ENCODE measurements at places on chromosomes 11 and 22.

- DNase-seq = no peak
Observed at GRCh38 chr22:50473855-50474671, 772 bp downstream of the SBF1 start.

DNA sequence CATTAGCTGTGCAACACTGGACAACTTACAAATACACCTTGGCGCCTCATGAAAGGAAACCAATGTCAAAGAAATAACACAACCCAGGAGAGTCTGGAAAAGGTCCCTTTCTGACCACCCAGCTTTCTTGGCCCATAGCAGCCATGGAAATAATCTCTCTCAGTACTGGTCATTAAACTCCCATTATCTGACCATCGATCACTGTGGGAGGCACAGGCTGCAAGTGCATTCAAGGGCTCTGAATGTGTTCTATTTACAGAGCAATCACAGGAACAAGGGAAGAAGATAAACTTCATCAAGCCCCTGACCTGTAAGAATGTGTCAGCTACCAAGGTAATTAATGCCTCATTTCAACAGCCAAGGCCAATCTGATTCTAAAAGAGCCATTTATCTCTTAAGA is 40.1 kb downstream of the CTSC start:
- no peak for DNase-seq

GRCh38 chr11:43868852-43869567 is 11.6 kb upstream of the ALKBH3 start:
- DNase-seq = no peak

GRCh38 chr11:115134926-115135325 is 369.3 kb downstream of the CADM1 start:
- no peak for DNase-seq

DNA sequence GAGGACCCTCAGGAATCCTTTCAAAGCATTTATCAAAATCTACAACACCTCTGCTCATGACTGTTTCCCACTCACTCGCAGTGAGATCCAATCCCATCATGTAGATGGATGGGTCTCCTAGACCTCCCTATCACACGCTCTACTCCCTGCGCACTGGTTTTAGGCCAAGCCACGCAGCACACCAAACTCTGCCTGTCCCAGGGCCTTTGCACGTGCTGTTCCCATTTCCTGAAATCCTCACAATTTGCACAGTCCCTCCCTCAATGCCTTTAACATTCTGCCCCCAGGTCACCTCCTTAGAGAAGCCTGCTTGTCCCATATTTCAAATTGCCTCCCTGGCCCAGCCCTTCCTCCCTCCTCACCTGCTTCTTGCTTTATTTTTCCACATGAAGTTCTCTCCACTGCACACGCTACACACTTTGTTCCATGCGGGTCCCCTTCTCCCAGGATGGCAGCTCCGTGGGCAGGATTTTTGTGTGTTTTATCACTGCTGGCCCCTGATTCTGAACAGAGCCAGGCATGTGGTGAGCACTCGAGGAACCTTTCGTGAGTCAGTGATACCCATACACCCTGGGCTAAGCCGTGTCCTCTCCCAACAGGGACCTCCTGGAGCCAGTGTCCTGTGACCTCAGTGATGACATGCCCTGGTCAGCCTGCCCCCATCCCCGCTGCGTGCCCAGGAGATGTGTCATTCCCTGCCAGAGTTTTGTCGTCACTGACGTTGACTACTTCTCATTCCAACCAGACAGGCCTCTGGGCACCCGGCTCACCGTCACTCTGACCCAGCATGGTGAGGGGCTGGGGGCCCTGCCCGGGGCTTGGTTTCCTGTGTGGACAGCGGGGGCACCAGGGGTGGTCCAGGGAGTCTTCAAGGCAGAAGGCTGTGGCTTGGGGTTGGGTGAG is 12.2 kb downstream of the CSF2RB start:
- DNase-seq = no peak

DNA sequence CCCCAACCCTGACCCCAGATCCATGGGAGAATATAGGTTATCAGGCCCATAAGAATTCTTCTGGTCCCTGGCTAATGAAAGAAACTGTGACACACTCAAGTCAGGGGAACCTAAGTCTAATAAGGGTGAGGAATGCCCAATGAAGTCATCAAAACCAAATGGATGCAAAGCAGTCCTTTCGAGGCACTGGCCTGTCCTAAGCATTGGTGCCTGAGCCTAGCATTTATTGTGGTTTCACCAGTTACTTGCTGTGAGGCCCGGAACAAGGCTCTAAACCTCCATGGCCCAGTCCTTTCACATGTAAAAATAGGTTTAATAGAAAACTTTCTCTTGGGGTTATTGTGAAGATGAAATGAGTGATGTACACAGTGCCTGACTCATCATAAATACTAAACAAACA is 712.6 kb downstream of the DLG2 start:
- no peak for DNase-seq

DNA sequence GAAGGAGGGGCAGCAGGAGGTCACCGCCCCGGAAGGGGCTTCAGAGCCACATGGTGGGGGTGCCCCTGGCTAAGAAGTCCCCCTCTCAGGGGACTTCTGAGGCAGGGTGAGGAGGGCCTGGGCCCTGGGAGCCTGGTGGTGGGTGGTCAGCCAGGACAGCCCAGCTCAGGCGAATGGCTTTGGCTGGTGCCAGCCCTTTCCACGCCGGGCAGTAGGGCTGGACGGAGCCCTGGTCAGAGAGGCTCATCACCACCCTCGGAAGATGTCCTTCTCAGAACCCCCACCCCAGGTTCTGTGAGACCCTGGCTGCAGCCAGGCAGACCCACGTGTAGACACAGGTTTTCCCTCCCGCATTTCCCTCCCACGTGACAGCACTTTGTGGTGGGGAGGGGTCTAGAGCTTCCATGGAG is 35.9 kb downstream of the OSBPL5 start:
- no peak for DNase-seq

DNA sequence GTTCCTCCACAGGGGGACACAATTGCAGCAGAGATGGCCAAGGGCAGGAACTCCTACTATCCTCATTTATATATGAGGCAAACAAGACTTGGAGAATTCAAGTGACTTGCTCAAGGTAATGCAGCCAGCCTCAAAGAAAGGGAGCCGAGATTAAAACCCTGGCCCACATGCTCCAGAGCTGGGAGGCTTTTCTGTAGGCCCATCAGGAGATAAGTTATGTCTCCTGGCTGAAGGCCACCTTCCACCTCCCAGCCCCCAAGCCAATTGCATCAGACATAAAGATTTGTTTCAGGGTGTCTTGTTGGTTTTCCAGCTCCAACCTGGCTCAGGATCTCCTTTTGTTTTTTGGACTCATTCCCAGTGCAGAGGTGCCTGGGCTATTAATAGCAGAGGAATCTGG is 59.5 kb downstream of the SMIM38 start:
- no peak for DNase-seq

DNA sequence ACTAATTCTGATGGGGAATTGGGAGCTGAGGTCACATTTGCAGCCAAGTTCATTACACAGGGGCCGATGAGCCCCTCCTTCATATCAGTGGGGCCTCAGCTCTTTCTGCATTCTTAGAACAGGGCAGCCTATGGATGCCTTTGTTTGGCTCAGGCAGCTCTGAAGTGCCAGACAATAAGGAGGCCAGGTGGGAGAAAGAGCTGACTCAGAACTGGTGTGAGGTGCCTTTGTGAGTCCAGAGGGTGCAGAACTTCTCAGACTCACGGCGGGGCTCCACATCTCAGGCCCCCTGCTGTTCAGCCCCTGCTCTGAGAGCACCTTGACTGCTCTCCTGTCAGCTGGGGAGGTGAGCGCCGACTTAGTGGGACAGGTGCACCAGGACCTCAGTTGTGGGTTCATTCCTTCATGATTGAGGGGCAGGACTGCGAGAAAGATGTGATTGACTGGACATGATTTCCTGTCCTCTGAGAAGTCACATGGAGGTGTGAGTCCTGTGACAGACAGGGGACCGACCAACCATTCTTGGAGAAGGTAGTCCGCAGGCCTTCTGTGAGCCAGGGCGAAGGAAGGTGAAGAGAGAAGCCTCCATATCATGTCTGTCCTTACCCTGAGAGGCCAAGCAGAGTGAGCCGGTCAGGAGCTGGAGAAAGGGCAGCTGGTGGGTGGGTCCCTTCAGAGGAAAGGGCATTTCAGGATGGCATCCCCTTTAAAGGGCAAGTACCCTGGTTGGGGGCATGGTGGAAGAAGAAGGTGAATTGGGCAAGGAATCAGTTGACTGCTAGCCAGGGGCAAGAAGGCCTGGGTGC is 245.0 kb upstream of the TBCEL start:
- DNase-seq = peak; percentile 30

- no peak for DNase-seq
Observed at GRCh38 chr22:27159716-27160295, 502.4 kb downstream of the MIAT start.

DNA sequence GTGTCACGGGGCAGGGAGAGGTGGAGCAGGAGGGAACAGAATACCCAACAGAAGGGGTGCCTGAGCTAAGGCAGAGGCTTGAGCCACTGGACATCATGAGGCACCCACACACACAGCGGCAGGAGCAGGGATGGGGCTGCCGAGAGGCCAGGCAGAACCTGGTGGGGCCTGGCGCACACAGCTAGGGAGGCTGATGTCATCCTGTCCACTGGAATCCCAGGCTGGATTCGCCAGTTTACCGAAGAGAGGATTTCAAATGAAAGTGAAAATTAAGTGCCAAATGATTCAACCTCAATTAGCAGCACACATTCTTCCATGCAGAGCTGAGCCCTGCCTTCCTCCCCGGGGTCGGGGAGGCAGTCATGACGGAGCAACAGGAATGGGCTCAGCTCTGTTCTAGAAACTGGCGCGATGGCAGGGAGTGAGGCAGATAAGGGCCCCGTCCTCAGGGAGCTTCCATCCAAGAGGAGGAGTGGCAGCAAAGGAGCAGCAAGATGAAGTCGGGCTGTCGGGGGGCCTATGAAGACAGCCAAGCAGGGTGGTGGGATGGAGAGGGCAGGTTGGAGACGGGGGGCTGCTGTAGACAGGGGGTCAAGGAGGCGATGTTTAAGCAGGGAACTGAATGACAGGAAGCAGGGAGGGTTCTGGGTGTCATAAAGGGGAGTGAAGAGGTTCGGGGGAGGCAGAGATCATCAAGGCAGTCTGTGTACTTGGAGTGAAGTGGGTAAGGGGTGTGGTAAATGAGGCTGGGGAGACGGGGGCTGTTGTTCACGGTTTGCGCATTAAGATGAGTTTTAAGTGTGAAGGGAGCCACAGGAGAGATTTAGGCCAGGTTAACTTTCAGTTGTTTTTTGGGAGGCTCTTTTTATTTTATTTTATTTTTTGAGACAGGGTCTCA is 6.4 kb downstream of the RAC2 start:
- no peak for DNase-seq

- DNase-seq = peak; percentile 58
Observed at GRCh38 chr22:48941033-48941902, 886.4 kb downstream of the BRD1 start.

GRCh38 chr11:112195951-112196351 is 20.6 kb downstream of the BCO2 start:
- DNase-seq = no peak

DNA sequence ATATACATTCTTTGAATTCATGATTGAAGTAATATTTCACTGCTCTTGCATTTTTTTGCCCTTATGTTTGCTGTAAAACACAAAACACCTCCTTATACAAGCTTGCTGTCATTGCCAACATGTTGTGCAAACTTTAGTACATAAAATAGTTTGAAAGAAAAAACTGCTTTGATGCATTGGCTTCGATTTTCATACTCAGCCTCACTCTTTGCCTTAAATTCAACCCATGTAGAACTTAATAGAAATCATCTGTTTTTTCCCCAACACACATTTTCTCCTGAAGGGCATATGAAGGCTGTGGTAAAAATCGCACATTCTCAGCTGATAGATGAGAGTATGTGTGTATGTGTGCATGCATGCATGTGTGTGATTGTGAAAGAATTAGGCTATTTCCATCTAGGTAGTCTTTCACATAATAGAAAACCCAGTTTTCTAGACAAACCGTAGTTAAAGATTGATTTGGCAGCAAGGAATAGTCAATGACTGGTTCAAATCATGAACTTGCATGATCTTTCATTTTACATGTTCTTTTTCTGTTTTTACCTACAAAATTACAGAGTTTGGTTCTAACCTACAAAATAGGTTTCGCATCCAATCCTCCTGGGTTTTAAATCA is 72.8 kb upstream of the MTMR2 start:
- no peak for DNase-seq

- DNase-seq = no peak
Observed at GRCh38 chr11:12223771-12224536, 113.6 kb downstream of the MICAL2 start.

DNA sequence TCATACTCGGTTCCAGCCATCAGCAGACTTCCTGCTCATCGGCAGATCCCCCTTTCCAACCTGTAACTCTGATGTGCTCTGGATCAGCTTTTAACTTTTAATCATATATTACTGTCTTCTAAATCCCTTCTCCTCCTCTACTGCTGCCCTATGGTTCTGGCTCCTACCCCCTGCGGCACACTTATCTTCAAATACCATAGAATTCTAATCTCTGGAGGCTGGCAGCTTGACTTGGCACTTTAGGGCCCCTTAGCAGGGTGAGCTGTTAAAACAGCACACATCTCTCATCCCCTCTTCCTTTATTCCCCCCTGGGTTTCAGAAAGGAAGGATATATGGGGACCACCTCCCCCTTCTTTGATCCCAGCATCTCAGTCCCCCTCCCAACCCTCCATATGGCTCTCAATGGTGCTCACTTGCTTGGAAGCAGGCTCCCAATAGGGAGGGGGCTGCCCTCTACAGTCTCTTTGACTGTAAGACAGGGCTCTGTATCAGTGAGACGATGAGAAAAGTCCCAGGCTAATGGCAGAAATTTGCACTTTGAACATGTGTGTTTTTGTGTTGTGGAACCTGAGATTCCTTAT is 4.4 kb upstream of the CNTF start:
- DNase-seq = no peak

- no peak for DNase-seq
Observed at GRCh38 chr11:8083088-8083395, 2.0 kb downstream of the TUB start.

DNA sequence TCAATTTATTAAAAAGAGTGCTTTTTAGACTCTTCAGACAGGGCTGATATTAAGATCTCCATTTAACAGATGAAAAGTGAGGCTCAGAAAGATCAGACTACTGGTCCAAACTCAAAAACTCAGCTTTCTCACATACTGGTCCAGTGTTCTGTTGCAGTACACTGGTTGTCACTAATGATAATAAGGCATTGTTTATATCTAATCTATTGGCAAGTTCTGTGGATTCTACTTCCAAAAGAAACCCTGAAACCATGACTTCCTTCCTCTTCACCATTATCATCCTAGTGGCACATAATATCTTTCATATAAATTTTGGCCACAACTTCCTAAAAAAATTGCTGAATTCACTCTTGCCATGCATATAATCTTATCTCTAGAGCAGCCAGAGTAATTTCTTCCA is 36.9 kb downstream of the F2 start:
- DNase-seq = no peak

GRCh38 chr11:66559142-66559865 is 9.1 kb downstream of the CTSF start:
- peak; percentile 63 for DNase-seq

DNA sequence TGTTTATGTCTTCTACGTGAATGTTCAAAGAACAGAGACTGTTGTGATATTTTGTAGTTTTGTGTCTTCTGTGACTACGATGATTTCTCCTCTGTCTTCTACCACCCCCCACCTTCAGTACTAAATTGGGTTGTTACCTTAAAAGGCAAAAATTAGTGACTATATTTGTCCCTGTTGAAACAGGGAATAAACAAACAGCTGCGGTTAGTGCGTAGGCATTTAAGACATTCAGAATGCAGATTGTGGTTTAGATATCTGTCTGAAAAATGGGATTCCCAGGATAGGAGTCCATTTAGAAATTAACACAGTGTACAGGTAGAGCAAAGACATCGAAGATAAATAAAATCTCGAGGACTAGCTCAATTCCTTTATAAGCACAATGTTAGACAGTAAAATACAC is 15.6 kb upstream of the ARHGAP42 start:
- DNase-seq = no peak

GRCh38 chr11:1460986-1461825 is 25.4 kb downstream of the MOB2 start:
- no peak for DNase-seq

Measured in left forelimb (tissue), 1 donor.